ENCODE measurements at places on chromosomes 1 and 21. TPM values are rescaled to one million over a fixed set of nuclear protein-coding genes. Genes with fewer than 3 reads are reported as not detected.

DNA sequence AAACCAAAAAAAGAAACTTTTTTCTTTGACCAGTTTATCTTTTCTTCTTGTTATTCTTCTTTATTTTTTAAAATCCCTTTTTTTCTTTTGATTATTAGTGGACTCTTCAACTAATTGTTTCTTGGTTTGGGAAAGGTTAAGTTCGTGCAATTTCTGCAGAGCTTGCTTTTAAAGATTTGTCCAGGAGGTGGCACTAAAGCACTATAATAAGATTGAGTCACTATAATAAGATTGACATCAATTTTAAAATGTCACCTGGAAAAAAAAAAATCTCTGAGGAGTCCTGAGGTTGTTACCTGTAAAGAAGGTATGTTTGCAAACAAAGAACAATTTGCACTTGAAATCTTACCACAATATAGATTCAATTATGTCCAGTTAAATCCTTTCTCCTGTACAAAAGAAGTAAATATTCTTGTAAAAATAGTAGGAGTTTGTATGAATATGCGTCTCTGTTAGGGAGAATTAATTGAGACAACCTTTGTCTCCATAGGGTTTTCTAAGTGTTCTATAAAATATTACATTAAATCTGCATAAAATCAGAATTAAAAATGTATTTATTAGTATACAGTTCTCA is 166.7 kb downstream of the ADGRL4 start:
- ATAC-seq, result peak; percentile 33

- no peak for ATAC-seq
Observed at GRCh38 chr1:104402178-104402577, 652.5 kb downstream of the AMY1C start.

The SELL gene
- total RNA-seq, result 1.0 TPM

GRCh38 chr1:56551691-56552090 is 27.7 kb downstream of the PLPP3 start:
- no peak for ATAC-seq

The IL19 gene
- total RNA-seq, result 5.5 TPM

The FAM78B gene
- total RNA-seq, result 0.88 TPM

GRCh38 chr1:59605761-59606160 is 209.0 kb upstream of the HOOK1 start:
- no peak for ATAC-seq

The PAPPA2 gene
- total RNA-seq, result 0.12 TPM

The S100A5 gene
- not detected for total RNA-seq

DNA sequence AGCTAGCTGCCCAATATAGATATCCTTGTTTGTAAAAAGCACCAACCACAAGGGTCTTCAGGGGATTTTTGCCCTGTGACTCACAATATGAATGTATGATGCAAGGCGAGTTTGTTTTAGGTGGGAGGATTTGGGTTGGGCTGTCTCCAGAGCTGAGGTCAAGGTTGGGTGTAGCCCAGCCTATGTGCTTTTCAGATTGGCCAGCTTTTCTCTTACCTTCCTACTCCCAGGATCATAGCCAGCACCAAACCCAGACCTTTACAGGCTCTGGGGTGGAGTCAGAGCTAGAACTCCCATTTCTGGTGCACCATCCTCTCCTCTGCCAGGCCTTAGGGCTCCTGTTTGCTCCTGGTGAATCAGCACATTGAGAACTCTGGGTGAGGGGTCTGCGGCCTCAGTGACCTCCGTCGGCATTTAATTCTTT is 55.6 kb upstream of the GCLM start:
- peak; percentile 92 for ATAC-seq

The PTGFRN gene
- total RNA-seq, result 55.1 TPM

- ATAC-seq, result no peak
Observed at GRCh38 chr1:15886611-15887167, 39.2 kb downstream of the SPEN start.

The RPTN gene
- total RNA-seq, result 0.08 TPM

The SPRR2E gene
- 1,779 TPM for total RNA-seq

DNA sequence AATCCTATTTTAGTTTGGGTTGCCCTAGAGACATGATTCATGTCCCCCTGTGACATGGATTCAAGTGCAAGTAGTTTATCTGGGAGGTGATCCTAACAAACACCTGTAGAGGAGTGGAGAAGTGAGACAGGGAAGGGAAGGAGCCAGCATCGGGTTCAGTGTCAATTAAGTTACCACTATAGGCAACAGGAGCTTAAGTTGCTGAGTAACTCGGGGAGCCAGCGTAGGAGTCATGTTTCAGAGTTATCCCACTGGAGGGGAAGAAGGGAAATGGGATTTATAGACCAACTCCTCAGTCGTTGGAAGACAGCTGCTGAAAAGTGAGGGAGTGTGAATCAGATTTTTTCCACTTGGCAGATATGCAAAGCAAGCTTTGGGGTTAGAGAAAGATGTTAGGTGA is 54.9 kb downstream of the SLC30A7 start:
- no peak for ATAC-seq

GRCh38 chr1:192977089-192977706 is 82.0 kb downstream of the UCHL5 start:
- no peak for ATAC-seq

DNA sequence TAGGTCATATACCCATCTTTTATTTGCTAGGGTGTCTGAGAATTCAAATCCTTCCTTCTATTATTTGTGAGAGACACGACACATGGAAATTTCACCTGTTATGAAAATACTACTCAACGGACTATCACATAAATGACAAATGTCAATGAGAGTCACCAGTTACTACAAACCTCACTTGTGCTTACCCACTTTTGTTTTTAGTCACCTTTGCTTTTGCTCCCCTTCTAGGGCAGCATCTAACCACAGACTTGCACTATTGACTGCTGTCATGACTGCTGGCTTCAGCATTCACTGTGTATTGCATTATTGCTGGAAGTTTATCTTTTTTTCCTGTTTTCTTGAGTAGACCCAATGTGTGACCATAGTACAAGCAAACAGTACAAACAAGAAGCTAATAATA is 1048.0 kb downstream of the PLA2G4A start:
- no peak for ATAC-seq

GRCh38 chr1:35573198-35574124 is at the start of gene TFAP2E:
Gene TFAP2E, plus strand, starts transcription at chr1:35573314. Its CDS starts 264 bp downstream, at chr1:35573578.
- ATAC-seq, result peak; percentile 38

DNA sequence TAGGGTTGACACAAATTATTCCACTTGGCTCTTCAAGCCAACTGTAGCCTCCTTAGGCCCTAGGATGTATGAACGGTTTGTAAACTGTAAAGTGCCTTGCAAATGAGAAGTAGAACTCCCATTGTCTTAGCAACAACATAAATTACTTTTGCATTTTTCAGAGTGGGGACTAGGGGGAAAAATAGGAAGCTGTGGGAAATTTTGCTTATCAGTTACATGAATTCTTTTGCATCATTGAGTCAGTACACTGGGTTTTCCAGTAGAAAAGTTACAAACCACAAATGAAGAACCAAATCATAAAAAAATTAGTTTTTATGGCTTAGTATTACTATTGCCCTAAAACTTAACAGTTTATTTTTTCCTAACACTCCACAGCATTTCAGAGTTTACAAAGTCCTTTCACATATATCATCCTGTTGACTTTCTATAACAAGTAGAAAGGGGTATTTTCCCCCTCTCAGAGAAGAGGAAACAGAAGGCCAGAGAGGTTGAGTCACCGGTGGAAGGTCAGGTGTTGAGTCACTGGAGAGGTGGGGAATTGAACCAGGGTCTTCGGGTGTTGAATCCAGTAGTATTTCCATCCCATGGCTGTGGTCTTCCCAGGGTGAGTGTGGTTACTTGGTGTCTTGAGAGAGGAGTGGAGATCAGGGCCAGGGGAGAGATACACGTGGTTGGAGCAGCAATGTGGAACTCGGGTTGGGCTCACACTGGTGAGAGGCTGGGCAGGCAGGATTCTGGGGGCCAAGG is 71.9 kb upstream of the USP24 start:
- no peak for ATAC-seq

GRCh38 chr1:19720973-19721372 is 56.3 kb downstream of the HTR6 start:
- no peak for ATAC-seq

- ATAC-seq, result no peak
Observed at GRCh38 chr1:221910222-221910621, 168.3 kb upstream of the DUSP10 start.

The AVPR1B gene
- not detected for total RNA-seq

The EFNA1 gene
- total RNA-seq, result 40.9 TPM

DNA sequence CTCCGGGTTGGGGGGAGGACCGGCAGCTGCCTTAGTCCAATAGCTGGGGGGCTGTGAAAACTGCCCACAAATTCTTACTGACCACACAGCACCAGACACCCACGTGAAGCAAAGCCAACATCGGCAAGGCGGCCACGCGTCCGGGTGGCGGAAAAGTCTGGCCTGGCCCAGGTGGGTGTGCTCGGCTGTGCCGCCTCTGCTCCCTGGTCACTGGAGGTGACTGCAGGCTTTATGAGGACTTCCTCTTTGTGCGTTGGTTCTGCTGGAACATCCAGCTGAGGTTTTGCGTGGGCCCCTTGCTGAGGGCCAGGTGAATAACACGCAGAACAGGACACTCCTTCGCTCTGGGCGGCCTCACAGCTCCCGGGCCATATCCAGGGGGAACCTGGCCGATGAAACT is 35.4 kb downstream of the FAAP20 start:
- no peak for ATAC-seq

- ATAC-seq, result no peak
Observed at GRCh38 chr1:170303034-170303433, 157.3 kb downstream of the NTMT2 start.

DNA sequence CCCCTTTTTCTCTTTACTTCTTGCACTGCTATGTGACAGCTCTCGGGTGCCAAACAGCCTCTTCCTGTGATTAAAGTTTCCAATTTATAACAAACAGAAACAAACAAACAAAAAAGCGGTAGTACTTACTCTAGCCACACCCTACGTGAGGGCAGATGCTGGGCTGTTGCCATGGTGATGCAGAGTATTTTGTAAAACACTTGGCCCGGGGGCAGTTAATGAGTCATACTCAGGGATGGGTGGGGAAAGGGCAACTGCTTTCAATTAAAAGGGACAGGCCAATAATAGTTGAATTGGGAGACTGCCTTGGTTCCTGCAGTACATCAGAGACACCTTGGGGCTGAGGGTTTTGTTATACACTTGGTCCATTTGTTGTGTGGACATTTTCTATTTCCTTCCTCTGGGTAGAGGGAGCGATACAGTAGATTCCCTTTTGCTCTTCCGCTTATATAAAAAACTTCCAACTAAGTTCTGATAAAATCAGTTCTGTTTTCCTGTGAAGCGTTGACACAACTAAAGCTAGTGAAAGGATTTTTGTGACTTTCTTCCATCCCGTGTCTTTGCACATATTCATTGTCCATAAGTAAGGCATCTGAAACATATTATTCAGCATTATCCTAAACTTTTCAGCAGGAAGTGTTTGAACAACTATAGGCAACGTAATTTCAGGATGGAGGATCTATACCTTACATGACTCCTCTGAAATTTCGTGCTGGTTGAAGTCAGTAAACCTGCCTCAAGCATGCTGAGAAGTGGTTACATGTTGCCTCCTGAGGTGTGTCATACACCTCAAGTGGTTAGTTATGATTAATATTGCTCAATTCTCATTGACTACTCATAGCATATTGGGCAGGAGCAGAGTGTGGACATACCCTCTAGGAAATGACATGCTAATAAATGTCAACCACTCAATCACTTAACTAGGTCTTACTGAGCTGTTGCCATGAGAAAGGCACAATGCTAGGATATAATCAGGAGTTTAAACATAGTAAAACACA is 36.7 kb upstream of the THEM4 start:
- peak; percentile 90 for ATAC-seq

DNA sequence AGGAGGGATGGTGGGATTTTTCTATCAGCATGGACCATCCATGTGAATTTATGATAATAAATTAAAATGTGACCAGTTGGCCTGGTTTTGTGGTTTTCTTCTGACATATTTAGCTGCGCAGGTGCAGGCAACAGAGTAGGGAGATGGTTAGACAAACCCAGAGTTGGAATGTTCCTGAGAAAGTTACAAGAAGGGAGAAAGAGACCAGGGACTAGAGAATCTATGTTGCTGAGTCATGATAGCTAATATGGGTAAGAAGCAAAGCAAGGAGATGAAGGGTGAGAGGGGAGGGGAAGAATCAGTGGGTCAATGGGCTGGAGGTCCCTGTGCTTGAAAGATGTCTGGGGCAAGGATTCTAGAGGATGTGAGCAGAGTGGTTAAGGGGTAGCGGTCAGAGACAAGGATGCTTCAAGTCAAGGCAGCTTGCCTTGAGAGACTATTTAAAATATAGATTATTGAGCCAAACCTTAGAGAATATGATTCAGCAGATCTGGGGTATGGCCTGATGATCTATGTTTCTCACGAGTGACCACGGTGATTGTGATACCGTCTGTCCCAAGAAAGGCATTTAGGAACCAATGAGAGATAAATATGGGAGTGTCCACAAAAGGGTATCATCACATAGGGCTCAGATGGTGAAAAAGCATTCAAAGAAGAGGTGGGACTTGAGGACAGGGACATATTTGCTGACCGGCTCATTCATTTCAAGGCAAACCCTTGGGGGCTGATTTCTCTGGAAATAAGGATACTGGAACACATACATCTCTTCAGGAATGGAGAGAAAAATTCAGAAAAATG is 219.7 kb upstream of the PLD5 start:
- no peak for ATAC-seq

The YRDC gene
- total RNA-seq, result 14.7 TPM

DNA sequence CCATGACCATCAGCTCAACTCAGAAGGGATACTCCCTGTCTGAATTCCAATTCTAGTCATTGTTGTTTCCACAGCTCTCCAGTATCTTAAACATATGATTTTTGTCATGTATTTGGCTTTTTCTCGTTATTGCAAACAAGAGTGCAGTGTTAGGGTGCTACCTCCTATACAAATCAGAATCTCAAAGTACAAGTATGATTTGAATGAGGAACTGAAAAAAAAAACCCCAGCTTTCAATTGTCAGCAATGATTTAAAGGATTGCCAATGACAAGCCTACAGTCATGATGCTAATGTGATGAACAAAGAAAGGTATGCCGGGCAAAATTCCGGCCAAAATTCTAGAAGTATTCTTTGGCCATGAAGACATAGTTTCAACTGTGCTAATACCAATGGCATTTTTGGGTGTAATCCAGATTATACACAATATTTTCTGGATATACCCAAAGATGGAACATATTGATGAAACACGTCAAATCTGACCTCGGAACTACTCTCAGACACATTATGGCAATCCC is 14.9 kb downstream of the TMEM35B start:
- ATAC-seq, result no peak

The CYP4B1 gene
- total RNA-seq, result 13.5 TPM

- peak; percentile 85 for ATAC-seq
Observed at GRCh38 chr21:14545906-14546480, at the start of gene SAMSN1. Gene SAMSN1, minus strand, starts transcription at chr21:14546315. Its CDS starts 54 bp downstream, at chr21:14546261.

DNA sequence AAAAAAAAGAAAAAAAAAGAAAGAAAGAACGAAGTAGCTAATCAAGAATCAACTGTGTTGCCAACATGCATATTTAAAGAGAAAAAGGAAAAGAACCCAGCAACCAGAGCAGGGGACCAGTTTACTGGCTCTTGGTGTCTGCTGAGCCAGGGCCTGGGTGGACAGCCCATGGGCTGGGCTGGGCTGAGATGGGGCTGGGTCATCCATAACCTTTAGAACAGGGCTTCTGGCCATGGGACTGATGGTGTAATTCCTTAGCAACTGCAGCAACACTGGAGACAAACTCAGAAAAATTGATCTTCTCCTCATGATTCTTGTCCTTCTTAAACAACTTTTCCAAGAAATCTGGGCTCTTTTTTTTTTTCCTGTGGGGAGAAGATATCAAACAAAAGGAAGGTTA is 10.5 kb downstream of the S100A7A start:
- no peak for ATAC-seq

The SDC3 gene
- 3.3 TPM for total RNA-seq

The LCK gene
- 1.00 TPM for total RNA-seq

The HPCA gene
- not detected for total RNA-seq

GRCh38 chr1:224333309-224333926 is 3.4 kb upstream of the NVL start:
- ATAC-seq, result peak; percentile 63

- no peak for ATAC-seq
Observed at GRCh38 chr21:21213297-21213696, 215.1 kb downstream of the NCAM2 start.

Data from esophagus mucosa (tissue), 1 donor.